Stimulated activated CD4-positive, alpha-beta T cell treated with anti-CD3 and anti-CD28 coated beads, Interleukin-2, amount 100 ng/mL, for 48 hours (primary cell): ENCODE measurements at places on chromosomes 12 and 14.

DNA sequence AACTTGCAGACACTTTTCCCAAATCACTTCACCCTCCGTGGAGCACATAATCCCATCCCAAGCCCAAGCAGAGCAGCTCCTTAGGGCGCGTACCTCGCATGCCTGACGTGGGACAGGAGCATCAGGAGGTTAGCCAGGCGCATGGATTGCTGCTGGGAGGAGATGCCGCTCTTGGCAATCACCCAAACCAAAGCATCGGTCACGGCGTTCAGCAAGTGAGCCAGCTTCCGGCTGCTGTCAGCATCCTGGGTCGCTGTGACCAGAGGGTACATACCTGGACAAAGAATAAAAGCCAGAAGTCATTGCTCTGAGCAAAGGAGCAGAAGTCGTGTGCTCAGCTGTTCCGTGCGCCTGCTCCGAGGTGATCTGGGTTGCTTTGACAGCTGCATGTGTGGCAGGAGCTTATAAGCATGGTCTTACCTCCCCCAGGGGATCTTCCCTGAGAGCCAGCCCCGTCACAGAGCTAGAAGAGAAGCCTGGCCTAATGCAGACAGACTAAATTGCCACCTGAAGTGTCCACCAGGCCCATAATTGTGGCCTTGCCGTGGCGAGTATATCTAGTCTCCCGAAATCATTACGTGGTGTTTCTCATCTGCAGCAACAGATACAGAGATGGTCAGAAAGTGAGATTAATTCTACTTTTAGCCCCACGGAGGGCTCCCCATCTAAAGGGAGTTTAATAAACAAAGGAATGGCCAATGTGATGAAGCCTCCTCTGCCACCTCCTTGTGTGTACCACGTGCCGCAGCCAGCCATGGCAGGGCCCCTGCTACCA is 59.1 kb downstream of the ESR2 start:
- DNase-seq: no peak

- DNase-seq: no peak
These were observed 494.3 kb downstream of the CCER1 start for GRCh38 chr12:90460681-90461080.

DNA sequence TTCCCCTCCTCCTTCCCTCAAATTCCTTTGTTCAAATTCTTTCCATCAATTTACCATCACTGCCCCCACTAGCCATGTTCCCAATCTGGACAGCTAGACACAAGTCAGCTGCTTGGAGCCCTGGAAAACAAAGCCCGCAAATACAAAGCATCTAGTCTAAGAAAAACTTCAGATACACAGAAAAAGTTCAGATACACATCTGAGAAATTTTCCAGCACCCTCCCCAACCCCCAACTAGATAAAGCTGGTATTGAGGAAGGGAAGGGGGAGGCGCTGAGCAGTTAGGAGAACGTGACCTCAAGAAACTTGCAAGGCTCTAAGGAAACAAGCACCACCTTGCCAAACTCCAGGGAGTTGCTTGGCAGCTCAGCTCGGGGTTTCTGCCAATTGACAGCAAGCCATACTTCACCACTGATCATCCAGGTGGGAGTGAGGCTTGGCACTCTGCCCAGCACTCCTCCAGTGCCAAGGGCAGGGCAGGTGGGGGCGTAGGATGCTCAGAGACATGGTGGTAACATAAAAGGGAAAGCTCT is 5.1 kb upstream of the CNIH1 start:
- DNase-seq: no peak

GRCh38 chr12:98752726-98753125 is 107.6 kb downstream of the APAF1 start:
- DNase-seq: no peak

DNA sequence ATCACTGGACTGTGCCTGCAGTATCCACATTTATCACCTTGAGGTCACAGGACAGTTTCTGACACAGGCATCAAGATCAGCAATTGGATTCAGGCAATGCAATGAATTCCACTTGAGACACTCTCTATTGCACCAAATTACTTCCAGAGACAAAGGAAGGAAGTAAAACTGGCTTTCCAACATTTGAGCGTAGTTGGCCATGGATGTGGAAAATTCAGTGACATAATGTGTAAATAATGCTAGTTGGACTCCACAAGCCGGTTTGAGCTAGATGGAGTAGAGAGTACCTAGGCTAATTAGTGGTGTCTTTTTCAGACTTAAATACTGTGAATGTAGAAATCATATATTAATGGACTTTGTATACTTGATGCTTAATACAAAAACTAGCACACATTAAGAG is 168.3 kb upstream of the SYT1 start:
- no peak for DNase-seq

GRCh38 chr14:61587081-61587713 is 108.1 kb upstream of the HIF1A start:
- no peak for DNase-seq

- DNase-seq: no peak
These were observed 69.5 kb downstream of the ADAMTS20 start for GRCh38 chr12:43482311-43483085.

DNA sequence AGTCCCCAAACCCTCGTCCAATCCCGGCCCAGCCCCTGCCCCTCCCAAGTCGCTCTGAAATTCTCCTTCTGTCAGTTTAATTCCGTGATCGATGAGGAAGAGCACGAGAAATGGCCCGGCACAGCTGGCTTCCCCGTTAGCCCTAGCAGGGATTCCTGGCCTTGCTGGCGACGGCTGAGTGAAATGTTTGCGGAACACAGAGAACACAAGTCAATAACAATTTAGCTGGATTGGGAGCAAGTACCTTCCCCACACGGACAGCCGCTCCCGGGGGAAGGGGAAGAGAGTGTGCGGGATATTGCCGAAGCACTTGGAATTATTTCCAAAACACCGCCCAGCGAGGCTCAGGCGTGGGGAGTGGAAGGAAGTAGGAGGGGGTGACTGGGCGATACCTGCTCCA is 134.6 kb downstream of the RBM19 start:
- DNase-seq: no peak

DNA sequence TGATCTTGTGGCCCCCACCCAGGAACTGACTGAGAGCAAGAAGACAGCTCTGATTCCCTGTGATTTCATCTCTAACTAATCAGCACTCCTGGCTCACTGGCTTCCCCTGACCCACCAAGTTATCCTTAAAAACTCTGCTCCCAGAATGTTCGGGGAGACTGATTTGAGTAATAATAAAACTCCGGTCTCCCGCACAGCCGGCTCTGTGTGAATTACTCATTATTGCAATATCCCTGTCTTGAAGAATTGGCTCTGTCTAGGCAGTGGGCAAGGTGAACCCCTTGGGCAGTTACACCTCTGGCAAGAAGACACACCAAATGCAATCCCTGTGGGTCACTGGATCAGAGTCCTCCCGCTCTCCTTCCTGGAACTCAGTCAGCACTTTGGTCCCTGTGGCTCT is 21.3 kb downstream of the SLC7A7 start:
- DNase-seq: no peak

DNA sequence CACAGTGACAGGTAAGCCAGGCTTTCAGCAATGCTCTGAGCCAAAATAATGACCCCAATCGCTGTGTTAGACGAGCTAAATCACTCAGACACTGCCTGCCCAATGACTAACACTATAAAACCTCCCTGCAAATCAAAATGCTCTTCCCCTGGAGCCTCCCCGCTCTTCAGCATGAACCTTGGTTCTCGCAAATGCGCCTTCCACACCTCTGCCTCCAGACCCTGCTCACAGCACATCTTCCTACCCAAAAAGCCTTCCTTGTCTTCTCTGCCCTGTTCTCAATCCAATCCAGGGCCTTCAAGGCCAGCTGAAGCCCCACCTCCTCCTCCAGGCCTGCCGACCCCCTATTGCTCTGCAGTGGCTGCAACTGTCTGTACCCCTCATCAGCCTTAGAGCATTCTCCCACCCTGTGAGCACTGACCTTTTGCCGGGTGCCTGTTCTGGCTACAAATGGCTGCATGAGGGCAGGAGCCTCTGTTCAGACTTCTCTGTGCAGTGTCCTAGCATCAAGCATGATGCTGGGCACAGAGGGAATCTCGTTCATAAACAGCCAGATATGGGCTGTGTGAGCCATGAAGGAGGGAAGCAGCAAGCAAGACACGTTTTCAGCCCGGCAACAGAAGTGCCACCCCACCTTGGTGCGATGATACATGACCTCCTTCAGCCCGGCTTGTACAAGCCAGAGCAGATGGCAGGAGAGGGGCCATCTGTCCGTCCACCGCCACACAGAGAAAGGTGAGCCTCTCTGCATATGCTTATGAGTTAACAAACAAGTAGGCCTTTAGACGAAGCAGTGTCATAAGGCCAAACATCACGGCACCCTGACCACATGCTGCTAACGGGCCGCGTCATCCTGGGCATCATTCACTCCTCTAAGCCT is 64.5 kb upstream of the DDX11 start:
- DNase-seq: no peak

DNA sequence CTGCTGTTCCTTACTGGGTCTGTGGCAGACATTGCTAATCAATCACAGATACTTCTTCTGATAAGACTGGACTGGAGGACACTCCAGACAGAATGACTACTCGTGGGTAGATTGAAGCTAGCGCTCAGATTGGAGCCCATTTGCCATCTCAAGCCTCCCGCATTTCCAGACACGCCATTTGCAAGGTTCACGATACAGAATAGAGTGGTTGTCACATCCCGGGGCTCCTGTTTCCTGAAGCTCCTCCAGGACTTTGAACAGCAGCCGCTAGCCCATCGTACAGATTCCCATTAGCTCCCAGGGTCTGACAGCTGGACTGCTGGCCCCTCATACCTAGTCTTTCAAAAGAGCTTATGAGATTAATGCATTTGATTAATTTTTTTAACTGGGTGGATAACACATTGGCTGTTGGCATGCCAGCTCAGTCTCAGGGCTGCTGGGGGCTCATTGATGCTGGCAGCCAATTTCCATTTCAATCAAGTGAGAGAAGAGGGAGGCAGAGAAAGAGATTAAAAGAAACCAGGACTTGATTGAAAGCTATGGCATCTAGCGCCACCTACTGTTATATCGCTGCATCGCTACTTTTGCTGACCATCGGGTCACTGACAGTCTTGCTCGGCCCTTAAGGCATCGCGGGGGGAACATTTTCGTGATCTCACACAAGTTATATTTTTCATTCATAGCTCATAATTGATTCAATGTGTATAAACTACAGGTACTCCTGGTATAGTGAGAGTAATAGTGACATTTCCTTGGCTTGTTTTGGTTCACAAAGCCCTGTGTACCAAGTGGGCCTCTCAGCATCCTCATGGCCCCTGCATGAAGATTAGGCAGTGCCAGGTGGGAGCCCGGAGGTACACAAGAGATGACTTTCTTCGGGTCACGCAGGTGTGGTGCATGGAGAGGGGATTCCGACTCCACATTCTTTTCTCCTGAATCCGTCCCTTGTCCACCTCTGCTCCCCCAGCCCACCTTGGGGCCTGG is 78.6 kb downstream of the CCDC60 start:
- DNase-seq: peak; percentile 37
